ENCODE measurements at places on chromosomes 1 and 21.

DNA sequence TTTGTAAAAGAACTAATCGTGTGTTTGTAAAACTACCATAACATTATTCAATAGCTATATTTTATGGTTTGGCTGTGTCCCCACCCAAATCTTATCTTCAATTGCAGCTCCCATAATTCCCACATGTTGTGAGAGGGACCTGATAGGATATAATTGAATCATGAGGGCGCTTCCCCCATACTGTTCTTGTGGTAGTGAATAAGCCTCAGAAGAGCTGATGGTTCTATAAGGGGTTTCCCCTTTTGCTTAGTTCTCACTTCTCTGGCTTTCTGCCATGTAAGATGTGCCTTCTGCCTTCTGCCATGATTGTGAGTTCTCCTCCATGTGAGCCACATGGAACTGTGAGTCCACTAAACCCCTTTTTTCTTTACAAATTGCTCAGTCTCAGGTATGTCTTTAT lies 1372.3 kb downstream of the AMY1C start:
- no peak for DNase-seq

DNA sequence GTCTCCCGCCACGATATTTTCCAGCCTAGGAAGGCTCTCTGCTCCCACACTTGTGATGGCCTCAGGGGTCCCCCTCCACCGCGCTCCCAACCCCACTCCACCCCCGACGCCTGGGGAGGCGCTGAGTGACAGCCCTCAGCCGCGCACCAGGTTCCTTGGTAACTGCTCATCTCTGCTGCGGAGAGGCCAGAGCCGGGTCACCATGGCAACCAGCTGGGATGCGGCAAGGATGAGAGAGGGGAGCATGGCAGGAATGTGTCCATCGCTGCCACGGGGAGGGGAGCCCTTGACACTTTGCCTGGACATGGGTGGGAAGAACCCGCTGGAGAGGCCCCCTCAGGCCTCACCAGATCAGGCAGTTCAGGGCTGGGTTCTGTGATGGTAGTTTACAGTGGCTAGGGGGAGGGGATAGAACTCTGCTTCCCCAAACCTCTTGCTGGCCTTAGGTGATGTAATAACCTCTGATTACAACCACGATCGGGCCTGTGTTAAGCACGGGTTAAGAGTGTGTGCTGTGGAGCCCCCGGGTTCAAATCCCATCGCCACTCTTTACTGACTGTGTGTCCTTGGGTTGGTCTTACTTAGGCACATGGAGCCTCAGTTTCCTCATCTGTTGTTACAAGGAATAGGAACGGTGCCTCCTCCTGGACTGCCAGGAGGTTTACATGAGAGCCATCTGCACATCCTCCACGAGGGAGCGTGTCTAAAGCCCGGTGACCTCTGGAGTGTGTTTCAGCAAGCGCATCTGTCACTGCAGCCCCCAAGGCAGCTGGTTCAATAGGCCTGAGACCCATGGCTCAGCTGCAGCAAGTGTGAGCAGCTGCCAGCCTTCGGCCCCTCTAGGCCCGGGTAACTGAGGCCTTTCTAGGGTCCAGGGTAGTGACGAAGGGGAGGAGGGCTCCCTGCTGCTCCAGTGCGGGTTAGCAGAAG lies 6.3 kb downstream of the KIF17 start:
- DNase-seq: peak; percentile 58

DNA sequence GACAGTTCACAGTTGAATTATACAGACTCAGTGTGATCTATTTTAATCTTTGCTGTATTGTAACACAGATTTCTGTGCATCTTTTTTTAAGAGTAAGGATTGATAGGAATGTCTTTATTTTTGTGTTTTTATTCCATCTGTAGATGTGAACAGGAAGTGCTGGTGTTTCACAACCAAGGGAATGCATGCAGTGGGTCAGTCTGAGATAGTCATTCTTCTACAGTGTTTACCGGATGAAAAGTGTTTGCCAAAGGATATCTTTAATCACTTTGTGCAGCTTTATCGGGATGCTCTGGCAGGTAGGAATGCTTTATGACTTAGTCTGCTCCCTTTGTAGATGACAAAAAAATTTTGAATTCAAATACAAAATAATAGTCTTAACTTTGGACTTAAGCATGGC lies 84.5 kb downstream of the CC2D1B start:
- no peak for DNase-seq

DNA sequence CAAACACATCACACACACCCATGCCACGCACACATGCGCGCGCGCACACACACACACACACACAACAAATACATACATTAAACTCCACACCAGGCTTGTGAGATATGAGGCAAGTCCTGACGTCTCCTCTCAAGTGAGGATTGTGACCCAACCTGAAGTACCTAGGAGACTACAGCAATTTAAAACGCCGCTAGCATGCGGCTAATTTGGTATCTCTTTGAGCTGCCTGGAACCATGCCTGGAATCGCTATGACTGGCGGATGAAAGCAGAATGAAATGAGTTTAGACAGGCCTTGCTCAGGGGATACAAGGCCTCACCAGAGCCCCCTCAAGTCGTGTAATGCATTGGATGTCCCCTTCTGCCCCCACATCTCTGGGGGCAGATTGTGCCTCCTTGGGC lies 1.6 kb upstream of the RAB7B start:
- no peak for DNase-seq

GRCh38 chr1:221759436-221759835 lies 17.5 kb upstream of the DUSP10 start:
- no peak for DNase-seq

DNA sequence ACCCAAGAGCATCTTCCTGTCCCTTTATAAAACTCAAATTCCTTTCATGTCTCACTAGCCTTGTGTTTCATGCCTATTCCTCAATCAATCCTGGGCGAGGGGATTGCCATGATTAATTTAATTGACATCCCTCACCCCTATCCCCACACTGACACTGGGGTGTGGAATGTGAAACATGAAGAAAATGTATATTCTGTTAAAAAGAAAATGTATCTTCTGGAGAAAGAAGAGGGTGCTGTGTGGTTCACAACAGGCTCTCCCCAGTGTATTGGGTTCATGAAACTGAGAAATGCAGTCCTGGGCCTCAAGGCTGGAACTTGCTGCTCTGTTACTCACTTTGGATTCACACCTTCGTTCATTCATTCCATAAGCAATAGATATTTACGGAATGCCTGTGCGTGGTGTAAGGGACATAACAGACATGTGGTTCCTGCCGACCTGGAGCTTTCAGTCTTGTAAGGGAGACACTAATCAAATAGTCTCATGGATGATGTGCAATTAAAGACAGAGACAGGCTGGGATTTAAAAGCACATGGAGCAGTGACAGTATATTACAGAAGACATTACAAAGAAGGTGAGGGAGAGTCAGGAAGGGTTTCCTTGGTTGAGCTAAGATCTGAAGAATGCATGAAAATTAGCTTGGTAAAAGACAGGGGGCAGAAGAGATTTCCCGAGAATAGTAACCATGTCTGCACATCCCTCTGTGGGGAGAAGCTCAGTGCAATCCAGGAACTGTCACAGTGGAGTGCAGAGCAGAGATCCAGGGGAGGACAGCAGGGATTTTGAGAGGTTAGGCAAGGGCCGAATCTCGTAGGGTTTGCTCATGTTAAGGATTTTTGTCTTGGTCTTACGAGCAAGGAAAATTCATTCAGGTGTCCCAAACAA lies 32.1 kb downstream of the SERTAD4 start:
- peak; percentile 21 for DNase-seq

- DNase-seq: no peak
Observed at GRCh38 chr1:177287994-177288393, 117.2 kb downstream of the BRINP2 start.

All from Ammon's horn (tissue), 1 donor.